ENCODE measurements at places on chromosomes 3 and 15.
A peak's percentile ranks its signal among the peaks of the same experiment; 100 is the strongest.

- DNase-seq = no peak
These were observed 1.8 kb downstream of the HES1 start for GRCh38 chr3:194137506-194138474.

DNA sequence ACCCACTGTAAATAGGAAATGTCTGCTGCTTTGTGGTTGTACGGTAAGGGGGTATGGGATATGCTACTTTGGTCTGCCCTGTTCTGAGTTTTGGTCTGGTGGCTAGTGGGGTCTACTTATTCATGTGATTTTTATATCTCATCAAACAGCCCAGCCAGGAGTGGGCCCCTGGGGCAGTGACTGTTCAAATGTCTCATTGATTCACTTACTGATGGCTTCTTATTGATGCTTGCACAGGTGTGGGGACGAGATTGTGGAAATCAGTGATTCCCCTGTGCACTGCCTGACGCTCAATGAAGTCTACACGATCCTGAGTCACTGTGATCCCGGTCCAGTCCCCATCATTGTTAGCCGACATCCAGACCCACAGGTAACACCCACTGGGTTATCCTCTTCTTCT, 38.5 kb downstream of the STARD5 start:
- DNase-seq = peak; percentile 28

GRCh38 chr3:56694867-56695683, 12.0 kb upstream of the TASOR start:
- DNase-seq = no peak

DNA sequence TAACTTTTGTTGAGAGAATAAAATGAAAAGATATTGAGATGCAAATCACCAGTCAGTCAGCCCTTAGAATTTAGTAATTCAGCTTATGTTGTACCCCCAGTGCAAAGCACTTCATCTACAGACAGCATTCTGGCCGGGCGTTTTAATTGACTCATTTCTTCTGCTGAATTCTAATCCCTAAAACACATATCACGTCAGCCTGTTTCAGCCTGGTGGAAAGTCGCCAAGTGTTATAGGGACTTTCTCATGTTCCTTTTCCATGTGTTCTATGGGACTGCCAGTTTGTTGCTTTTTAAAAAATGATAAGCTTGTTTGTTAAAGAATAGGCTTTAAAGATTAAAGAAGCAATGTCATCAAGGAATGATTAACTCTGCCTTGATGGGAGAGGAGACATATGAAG, 169.7 kb upstream of the BFSP2 start:
- no peak for DNase-seq

DNA sequence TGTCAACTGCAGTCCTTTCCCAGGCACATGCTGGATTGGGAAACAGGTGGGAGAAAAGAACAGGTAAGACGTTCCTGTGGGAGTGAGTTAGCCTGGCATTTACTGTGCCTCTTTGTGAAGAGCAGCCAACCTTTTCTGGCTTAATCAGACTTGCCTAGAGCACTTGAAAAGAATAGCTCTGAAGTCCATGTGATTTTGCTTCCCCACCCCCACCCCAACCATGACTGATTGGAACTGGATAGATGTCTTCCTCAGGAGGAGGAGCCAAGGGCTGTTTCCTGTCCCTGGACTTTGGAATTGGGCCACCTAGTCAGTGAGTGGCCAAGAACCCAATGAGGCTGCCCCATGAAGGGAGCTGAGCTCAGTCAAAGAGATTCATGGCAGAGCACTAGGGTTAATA, 4.7 kb upstream of the TMEM41A start:
- DNase-seq = no peak

DNA sequence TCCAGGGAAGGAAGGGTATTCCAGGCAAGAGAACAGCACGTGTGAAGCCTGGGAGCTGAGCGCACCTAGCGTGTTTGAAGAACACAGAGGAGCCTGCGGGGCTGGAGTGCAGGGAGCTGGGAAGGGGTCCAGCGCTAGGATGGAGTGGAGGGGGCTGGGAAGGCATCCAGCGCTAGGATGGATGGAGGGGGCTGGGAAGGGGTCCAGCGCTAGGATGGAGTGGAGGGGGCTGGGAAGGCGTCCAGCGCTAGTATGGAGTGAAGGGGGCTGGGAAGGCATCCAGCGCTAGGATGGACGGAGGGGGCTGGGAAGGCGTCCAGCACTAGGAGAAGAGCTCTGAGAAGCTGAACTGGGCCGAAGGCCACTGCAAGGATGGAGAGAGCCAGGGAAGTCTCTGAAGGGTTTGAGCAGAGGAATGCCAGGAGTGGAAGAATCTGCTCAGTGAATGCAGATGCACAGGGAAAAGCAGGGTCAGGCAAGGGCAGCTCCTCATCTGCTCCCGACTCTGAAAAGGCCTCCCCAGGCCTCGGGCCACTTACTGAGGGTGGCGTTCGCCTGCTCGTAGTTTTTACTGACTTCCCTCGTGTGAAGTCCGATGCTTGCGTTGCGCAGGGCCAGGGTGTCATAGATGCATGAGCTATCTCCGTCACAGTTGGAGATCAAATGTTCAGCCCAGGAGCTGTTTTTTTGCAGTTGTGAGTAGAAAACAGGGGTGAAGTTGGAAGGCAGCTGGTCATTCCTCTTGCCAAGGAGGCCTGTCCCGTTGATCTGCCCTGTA, 39.8 kb downstream of the MUC20 start:
- no peak for DNase-seq

DNA sequence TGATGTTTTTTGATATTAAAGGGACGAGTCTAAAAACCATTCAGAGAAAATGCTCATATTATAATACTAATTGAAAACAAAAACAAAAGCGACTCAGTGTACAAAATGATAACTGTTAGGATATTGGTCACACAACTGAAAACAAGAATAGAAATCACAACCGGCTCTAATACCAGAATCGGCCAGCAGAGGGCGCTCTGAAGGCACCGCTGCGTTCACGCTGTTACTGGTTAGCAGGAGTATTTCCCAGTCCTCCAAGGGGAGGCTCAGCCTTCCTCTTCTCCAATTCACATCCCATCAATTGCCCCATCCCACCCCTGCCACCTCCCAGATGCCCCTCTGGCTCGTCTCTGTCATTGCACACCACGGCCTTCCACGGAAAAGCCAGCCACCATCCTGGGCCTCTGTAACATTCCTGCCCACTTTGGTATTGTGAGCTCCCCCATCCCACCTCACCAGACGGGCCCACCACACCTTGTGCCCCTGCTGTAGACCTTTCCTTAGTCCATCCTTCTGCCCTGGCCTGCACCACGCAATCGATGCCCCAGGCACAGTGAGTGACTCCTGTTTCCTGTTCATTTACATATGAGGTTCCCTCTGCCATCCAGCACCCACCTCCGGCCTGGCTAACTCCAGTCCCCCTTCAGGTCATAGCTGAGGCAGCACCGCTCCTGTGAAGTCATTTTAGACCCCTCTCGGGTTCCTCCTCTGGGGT, 8.5 kb downstream of the FAM107A start:
- DNase-seq = peak; percentile 86

- DNase-seq = no peak
These were observed 300.9 kb downstream of the RORA start for GRCh38 chr15:60928210-60928609.
